ENCODE measurements at places on chromosomes 12 and 14.

GRCh38 chr12:89507015-89507824 is 17.4 kb downstream of the GALNT4 start:
- no peak for DNase-seq

DNA sequence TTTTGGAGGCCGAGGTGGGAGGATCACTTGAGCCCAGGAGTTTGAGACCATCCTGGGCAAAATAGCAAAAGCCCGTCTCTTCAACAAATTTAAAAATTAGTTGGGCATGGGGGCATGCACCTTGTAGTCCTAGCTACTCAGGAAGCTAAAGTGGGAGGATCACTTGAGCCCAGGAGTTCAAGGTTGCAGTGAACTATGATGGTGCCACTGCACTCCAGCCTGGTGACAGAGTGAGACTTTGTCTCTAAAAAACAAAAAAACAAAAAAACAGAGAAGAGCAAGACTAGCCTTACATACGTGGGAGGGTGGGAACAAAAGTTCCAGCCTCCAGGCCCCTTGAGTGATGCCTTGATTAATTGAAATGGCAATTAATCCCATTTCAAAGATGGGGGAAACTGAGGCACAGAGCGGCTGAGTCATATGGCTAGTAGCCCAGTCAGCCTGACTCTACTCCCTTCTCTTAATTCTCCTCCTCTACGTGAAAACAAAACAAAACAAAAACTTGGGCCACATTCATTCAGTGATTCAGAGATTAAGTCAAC is 3.3 kb upstream of the FAM222A start:
- no peak for DNase-seq

- no peak for DNase-seq
Observed at GRCh38 chr12:64618953-64619590, 8.8 kb downstream of the RASSF3 start.

GRCh38 chr12:113345318-113345717 is 10.4 kb upstream of the SLC8B1 start:
- no peak for DNase-seq

DNA sequence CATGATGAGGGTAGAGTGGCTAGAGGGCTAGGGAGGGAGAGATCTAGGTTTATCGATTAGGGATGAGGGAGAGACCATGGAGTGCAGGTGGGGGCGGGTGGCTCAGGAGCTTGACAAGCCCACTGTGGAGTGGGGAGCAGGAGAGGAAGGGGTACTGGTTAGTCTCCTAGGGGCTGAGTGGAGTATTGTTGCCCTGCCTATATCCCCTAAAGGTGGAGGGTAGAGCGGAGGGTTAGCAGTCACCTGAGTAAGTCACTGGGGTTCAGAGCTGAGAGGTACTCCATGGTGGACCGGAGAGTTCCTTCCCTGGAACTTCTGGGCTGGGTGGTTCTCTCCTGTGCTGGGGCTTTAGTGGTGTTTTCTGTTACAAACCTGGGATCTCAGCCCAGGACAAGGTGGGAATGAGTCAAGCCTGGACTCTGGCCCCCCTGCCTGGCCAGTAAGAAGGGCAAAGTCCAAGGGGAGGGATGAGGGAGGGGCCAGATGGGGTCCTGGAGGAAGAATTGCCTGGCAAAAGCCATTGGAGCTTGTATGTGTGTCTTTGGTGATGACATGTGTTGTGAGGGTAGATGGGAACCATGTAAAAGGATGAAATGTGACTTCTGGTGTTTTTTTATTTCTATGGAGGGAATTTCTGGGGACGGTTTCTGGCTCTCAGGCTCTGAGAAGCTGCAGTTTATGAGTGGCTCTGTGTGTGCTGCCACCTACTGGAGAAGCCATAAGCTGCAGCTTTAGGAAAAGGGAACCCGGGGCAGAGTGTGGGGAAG is at the start of gene CIDEB:
TSS of gene CIDEB (minus strand) at position 403 of the 767 bp plus-strand sequence. CDS start at position 284, 119 bp downstream.
- DNase-seq, result peak; percentile 34

GRCh38 chr14:21204167-21205025 is 48.5 kb upstream of the OR5AU1 start:
- DNase-seq, result no peak

DNA sequence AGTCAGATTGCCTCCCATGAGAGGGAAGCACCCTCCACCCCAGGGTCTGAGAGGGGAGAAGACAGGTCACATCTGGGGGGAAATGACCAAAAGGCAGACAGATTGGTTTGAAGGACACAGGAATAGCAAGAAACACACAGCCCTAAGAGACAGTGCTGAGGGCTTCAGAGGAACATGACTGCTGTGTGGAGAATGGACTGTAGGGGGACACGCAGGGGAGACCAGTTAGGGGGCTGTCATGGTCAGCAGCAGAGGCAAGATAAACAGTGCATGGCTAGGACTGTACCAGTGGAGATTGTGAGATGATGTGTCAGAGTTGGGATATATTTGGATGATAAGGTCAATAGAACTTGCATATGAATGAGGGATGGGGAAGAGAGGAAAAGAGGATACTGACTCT is 19.7 kb downstream of the SMUG1 start:
- DNase-seq, result no peak

GRCh38 chr14:63287666-63288483 is 30.9 kb downstream of the GPHB5 start:
- DNase-seq, result no peak

DNA sequence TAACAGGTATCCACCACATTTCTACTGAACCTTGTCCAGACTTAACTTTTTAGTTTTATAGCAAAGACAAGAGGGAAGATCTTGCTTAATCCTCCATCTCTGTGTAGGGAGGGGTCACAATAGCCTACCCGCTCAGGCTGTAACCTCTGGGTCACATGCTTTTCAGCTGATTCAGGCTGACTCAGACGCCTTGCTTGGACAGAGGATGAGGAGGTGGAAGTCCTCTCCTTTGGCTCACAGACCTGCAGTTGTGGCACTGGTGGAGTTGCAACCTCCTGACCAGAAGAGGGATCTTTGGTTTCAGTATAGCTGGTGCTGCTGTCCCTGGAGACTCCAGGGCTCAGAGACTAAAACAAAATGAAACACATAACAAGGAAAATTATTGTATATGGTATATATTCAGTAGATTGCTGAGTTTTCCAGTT is 16.2 kb downstream of the ACIN1 start:
- DNase-seq, result no peak

DNA sequence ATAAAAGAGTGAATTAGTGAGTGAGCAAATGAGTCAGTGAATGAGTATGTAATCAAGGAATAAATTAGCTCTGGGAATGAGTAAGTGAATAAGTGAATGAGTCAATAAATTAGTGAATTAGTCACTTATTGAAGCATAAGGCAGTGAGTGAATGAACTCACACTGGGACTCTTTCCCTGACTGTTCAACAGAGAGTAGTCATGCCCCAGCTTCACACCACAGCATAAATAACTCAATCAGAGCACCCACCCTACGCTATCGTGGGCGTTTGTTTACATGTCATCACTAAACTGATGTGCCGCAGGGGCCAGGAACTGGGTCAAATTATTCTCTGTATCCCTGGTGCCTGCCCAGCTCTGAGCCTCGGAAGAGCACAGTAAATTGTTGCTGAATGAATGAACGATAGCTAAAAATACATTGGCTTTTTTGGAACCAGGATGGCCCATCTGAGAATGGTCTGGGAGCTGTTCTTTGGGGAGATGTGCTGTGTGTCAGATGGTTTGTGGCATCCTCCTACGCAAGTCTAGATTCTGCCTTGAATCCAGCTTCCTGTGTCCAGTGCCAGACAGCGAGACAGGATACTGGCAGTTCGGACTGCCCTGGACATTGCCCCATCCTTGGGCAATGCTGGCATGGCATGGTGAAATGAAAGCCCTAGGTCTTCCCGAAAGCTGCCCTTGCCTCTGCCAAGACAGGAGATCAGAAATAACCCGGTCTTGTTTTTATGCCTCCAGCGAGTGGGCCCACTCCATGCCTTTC is 98.0 kb upstream of the RTL1 start:
- DNase-seq, result no peak

GRCh38 chr12:95997911-95998510 is 1.9 kb upstream of the HAL start:
- DNase-seq, result no peak

DNA sequence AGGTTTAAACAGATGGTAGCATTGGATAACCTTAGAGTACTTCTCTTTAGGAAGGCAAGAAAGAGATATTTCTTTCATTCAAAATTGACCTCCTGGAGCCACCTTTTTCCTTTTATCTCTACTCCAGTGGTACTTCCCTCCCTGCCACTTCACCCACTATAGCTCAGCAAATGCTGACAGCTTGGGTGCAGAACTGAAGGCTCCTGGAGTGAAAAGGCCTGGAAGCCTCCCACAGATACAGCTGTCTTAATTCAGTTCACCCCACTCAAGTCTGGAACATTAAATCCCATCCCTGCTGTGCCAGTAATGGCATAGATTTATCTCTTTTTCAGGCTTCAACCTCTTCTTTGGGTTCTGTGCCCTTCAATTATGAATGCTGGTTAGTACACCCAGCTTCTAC is 140.3 kb downstream of the NEDD1 start:
- no peak for DNase-seq

DNA sequence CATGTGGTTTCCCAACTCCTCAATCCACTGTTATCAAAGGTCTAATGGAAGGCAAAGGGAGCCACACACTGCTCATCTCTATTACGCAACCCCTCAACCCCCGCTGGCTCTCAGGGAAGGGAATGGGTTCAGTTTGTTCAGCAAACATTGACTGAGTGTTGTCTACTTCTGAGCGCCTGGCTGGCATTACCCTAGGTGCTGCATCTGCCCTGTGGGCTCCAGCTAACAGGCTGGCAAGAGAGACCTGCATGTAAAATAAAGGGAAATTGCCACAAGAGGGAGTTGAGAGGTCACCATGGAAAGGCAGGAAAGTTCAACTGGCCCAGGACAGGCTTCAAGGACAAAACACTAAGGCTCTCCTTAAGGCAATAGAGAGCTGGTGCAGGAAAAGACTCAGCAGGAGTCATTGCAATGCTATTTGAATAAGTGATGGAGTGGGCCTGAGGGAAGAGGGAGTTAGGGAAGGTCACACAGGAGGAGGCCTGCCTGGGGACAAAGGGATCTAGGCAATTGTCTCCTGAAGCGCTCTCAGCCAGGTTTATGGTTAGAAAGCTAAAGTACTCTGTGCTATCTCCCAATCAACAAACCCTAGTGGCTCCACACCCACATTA is 5.5 kb upstream of the ZNF740 start:
- no peak for DNase-seq

- DNase-seq, result no peak
Observed at GRCh38 chr14:92960706-92961566, 38.0 kb downstream of the CHGA start.

GRCh38 chr14:34502001-34502400 is 37.5 kb downstream of the EAPP start:
- no peak for DNase-seq

GRCh38 chr12:4719821-4720636 is at the start of gene GALNT8:
Gene GALNT8 (plus strand): TSS chr12:4720400. CDS start chr12:4720678, 278 bp downstream.
- no peak for DNase-seq

DNA sequence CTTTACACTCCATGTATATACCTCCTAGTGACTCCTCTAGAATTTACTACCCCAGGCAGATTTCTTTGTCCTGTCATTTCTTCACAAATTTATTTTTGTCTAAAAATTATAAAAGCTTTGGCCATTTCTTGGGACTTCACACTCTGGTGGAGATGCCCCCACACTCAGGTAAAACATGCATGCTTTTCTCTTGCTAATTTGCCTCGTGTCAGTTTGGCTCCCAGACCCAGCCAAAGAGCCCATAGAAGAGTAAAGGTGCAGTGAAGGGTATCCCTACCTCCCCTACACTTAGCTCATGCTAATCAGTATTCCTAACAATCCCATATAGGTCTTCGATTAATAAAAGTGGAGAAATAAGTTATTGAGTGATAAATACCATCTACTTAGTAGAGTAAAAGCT is 256.5 kb upstream of the KRR1 start:
- no peak for DNase-seq

DNA sequence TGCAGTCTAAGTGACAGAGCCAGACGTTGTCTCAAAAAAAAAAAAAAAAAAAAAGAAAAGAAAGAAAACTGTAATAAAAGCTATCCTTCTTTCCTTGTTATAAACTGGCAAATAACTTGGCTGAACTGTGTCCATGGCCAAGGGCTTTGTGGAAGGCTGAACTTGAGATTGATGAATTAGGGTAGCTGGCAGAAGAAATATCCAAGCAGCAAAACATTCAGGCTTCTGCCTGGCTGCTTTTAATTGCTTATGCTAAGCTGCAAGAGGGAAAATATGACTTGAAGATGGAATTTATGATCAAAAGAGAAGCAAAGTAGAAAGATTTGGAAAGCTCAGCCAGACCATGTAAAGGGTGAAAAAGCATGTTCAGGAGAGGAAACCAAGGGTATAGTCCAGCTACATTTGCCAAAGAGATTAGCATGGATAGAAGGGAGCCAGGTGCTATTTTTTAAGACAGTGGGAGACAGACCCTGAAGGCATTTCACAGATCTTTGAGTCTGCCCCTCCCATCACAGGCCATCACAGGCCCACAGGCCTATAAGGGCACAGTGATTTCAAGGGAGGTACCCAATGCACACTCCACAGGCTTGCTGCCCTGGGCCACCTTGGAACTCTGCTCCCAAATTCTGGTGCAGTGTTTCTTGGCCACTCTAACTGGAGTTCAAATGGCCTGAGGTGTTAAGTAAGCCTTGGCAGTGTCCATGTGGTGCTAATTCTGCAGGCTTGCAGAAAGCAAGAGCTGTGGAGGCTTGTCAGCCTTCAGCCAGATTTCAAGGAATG is 226.0 kb downstream of the AEBP2 start:
- no peak for DNase-seq

DNA sequence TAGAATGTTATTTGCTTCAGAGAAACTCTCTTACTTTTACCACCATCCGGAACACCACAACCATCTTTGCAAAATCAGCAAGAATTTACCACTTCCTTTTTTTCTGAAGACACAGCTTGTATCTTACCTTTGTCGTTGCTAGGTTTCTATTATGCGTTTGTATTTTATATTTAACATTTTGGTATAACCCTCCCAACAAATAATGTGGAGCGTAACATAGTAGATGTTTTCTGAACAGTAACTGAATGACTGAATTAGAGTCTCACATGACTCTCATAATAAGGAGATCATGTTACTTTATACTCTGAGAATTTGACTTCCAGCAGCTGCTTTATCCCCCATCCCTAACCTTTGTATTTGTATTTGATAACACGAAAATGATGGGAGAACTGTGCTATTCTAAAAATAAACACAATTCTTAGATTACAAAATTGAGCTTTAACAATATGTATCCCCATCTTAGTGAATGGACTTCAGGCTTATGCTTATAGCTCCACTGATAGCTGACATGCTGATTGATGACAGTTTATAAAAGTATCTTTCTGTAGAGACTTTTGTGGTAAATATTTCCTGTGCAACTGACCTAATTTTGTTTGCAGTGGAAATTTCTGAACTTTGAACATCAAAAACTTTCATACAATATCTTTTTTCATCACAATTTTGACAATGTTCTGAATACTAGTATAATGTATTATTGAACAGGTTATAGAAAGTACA is 7.9 kb upstream of the KLRB1 start:
- no peak for DNase-seq

DNA sequence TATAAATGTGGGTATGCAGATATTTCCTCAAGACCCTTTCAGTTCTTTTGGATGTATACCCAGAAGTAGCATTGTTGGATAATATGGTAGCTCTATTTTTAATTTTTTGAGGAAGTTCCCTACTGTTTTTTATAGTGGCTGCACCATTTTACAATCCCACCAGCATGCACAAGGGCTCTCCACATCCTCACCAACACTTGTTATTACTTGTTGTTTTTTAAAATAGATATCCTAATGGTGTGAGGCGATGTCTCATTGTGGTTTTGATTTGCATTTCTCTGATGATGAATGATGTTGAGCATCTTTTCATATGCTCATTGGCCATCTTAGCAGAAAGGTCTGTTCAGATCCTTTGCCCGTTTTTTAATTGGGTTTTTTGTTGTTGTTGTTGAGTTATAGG is 47.1 kb downstream of the DIP2B start:
- DNase-seq, result no peak

GRCh38 chr14:94461526-94462218 is 9.1 kb upstream of the SERPINA11 start:
- DNase-seq, result no peak
